Stimulated activated CD8-positive, alpha-beta memory T cell treated with anti-CD3 and anti-CD28 coated beads, Interleukin-12 subunit alpha, Interleukin-12 subunit beta, amount 100 ng/mL, for 1 hour (primary cell): ENCODE measurements at places on chromosomes 3 and 15.

DNA sequence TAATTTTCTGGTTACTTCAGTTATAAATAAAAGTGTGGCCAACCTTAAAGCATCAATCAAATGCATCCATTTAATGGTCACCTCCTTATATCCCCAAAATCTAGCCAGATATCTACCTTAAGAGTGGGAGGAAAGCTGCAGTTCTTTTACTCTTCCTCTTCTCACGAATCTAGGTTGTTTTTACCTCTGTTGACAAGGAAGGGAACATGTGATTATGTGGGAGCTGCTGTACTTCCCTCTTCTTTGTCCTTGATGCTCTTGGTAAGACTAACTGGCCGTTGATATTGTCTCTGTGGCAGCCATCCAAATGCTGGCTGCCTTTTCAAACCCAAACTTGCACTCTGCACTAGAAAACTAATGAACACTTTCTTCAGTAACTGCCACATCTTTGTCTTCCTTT lies 275.3 kb upstream of the CADM2 start:
- no peak for DNase-seq

GRCh38 chr15:70100474-70101341 lies 3.0 kb upstream of the TLE3 start:
- peak; percentile 46 for DNase-seq

DNA sequence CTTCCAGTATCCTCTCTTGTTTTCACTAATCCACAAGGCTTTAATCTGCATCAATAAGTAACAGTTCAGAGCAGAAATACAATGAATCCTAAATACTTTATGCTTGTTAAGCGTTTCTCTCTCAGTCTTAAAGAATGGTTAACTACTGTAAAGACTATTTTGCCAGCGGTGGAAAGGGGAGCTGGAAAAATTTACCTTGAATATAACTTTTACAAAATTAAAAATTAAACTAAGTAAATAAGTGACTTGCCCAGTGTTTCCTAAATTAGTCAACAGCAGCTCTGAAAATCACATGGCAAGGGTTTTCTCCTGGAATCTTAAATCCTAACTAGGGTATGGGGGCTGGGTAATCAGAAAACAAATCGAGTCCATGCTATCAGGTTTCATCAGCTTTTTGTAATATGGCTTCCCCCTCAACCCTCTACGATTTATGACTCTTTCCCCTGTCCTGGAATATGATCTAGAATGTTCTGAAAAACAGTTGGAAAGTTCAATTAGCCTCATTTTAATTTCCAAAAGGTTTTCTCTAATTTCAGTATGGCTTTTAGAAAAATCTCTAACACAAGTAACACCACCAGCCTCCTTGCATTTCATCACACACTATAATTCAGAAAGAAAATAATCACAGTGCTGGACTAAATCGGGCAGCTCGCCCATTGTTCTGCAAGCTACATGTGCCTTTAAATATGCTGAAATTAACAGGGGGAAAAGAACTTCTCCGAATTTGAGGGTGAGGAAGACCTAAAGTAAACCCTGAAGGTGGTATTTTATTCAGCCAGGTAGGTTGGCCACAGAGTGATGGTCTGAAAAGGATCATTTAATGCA lies 133.5 kb downstream of the ADAMTS9 start:
- no peak for DNase-seq

DNA sequence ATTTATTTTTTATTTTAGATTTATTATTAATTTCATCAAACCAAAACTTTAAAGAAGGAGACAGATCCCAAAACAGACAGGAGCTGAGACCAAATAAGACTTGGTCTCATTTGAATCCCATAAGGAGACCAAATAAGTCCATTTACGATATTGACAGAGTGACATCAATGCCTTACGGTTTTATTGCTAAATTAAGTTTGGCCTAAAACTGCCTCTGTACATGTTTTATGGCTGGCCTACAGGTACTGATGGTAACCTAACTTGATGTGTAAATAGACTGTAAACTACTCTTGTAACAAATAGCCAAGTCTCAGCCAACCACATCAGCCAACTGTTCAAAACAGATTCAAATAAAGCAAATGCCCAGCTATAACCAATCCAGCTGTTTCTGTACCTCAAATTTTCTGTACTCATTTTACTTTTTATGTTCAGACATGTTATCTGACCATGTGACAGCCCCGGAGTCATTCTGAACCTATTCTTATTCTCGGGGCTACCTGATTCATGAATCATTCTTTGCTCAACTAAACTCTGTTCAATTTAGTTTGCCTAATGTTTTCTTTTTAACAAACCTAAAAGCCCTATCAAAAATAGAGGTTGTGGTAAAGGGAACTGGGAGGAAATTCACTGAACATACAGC lies 89.4 kb upstream of the CDAN1 start:
- no peak for DNase-seq

- DNase-seq: no peak
These were observed 2.0 kb upstream of the TWF2 start for GRCh38 chr3:52240886-52241370.
